HT-29 (cell line): ENCODE measurements at places on chromosomes 13 and 19.

DNA sequence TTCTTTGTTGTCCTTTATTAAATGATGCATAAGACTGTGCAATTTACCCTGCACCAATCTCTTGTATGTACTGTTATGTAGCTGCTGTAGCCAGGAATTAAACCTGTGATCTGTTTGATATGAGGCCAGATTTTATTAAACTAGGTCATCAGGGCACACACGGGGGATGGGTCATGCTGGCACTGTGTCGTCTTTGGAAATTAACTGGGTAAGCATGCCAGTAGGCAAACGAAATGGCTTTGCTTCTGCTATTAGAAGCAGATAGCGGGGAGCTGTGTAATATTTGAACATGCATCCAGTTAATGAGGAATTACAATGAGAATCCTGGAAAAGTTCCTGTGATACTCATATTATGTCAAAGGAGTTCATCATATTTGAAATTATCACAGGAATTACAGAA lies 23.5 kb downstream of the MTUS2 start:
- DNase-seq, result no peak

- no peak for DNase-seq
Measured at GRCh38 chr13:40271271-40271885, 395.1 kb downstream of the FOXO1 start.

DNA sequence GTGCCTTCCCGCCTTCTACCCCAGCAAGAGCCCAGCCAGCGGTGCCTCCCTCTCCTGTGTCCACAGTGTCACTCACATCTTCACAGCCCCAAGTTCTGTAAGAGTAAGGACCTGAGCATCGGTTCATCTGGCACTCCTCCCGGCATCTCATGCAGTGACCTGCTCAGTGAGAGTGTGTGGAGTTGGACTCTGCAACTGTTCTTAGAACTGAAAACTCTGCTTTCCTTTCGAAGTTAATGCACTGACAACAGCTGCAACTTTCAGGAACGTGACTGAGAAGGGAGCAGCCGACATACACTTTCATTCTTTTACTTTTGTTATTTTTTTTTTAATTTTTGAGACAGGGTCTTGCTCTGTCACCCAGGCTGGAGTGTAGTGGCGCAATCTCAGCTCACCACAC lies 41.2 kb downstream of the CEP89 start:
- no peak for DNase-seq

DNA sequence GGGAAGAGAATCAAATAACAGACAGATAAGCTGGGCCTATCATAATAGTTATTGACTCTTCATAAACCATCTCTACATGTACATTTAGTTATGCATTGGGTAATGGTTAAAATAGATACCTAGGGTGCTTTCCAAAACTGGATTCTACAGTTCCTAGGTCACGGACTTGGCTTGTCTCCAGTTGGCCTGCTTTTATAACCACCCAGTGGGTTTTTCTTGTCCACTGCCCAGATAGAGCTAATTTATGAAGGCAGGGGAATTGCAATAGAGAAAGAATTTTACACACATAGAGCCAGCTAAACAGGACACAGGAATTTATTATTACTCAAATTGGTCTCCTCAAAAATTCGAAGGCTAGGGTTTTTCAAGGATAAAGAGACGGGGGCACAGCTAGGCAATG lies 97.3 kb downstream of the FAM216B start:
- no peak for DNase-seq

GRCh38 chr19:11263726-11264125 lies 1.4 kb upstream of the DOCK6 start:
- DNase-seq, result no peak

GRCh38 chr13:34941436-34941834 lies 635 bp upstream of the NBEA start:
- DNase-seq, result no peak

DNA sequence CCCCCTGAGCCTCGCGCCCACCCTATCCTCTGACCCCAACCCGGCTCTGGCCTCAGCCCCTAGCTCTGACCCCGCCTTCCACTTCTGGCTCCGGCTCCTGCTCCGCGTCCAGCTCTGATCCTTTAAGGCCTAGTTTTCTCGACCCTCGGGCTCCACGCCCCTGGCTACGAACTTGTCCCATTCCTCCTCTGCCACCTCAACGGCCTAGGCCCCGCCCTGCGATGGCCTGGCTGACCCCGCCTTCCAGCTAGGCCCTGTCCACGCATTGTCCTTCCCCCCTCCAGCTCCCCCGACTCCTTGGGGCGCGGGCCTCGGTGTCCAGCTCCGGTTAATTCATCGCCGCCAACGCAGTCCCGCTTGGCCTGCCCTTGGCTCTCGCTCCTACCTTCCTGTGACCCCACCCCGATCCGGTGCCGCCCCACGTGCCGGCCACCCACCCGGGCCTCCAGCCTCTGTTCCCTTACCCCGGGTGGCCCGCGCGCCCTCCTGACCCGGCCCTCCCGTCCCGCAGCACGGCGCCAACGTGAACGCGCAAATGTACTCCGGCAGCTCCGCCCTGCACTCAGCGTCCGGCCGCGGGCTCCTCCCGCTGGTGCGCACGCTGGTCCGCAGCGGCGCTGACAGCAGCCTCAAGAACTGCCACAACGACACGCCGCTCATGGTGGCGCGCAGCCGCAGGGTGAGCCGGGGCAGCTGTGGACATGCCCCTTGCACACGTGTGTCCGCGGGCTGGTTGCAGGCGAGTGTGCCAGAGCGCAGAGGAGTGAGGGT lies 9.4 kb downstream of the BCL3 start:
- no peak for DNase-seq

DNA sequence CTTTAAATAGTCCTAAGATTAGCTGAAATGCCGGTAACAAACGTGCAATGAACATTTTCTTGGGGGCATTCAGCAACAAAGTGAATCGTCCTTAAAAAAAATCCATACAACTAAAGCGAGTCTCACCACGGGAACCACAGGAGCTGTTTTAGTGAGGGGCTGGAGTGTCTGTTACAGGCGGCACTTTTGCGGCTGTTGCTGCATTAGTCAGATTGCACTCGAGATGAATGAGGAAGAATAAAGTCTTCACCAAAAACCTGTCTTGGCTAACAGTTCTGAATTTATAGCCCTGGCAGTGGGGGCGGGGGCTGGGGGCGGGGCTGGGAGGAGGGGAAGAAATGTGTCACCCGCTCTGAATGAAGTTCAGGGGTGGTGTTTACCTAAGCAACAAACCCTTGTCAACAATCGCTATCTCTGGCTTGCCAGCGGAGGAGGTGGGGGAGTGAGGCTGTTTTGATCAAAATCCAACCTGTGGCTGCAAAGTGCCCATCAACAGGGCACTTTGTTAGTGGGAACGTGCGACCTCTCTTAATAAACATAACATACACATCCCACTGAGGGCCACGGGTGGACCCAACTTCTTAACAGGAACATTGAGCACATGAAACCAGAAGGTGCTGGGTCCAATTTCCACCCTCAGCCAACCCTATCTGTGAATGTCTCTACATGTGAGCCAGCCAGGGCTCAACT lies 44.5 kb downstream of the RFX2 start:
- peak; percentile 79 for DNase-seq

DNA sequence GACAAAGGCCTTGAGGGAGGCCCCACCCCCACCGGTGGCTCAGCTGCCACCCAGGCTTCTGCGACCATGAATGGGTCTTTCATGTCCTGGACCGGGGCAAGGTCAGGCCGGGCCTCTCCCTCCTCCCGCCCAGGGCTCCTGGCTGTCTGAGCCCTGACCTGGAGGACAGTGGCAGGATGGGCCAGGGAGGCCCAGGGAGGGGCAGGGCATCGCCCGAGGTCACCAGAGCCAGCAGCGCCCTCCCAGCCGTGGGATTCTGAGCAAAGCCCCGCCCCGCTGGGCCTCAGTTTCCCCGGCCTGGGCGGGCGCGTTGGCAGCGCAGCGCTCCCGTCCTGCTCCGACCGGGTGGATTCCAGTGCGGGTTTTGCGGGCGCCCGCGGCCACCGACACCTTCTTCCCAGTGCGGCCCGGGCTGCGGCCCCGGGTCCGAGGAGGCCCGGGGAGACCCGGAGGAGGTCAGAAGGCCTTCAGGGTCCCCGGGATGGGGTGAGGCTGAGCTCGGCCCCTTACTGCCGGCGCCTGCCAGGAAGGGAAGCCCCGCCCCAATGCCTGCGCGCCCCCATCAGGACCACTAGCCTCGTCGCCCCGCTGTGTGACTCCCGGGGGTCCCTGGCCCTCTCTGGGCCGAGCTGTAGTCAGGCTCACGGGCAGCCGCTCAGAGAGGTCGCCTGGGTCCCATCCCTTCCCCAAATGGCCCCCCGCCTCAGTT lies 24.6 kb upstream of the SEMA6B start:
- DNase-seq, result no peak

DNA sequence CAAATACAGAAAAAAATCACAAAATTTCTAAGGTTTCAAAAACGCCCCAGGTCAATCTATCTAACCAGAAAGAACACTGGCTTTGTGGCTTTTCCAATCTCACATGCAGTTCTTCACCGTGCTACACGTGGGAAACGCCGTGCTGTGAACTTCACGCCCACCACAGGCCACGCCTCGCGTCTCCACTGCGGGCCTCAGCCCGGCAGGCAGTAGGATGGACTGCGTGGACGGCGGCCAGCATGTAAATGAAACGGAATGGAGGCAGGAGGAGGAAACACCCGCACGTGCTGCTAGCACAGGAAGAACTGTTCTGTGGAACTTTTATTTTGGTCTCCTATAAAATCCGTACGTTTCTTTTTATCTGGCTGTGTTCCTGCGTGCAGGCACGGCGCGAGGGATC lies 23.8 kb downstream of the ZNF787 start:
- no peak for DNase-seq

DNA sequence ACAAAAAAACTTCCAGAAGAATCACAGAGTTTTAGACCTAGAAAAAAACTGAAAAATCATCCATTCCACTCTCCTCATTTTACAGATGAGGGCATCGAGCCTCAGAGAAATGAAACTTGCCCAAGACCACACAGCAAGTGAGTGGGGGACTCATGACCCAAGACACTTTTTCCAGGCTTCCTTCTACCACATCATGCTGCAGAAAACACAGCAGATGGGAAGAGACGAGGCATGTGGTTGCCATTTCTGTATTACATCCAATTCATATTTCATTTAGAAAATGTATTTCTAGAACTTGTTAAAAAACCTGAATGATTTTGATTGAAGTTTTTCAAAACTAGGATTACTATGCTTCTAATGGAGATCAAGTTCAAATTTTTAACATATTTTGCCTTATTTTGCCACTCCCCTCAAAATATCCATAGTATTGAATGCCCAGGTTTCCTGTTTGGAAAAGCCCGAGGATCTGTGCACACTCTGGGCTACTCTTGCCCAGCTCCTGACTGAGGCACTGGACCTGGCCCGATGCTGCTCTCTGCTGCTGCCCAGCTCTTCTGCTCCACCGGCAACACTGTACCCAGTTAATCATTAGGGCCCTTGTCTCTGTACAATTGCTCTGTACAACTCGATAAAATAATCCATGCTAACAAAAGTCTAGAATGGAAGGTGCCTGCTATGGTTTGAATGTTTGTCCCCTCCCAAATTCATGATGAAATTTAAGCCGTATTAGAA lies 157.4 kb downstream of the EFNB2 start:
- no peak for DNase-seq

DNA sequence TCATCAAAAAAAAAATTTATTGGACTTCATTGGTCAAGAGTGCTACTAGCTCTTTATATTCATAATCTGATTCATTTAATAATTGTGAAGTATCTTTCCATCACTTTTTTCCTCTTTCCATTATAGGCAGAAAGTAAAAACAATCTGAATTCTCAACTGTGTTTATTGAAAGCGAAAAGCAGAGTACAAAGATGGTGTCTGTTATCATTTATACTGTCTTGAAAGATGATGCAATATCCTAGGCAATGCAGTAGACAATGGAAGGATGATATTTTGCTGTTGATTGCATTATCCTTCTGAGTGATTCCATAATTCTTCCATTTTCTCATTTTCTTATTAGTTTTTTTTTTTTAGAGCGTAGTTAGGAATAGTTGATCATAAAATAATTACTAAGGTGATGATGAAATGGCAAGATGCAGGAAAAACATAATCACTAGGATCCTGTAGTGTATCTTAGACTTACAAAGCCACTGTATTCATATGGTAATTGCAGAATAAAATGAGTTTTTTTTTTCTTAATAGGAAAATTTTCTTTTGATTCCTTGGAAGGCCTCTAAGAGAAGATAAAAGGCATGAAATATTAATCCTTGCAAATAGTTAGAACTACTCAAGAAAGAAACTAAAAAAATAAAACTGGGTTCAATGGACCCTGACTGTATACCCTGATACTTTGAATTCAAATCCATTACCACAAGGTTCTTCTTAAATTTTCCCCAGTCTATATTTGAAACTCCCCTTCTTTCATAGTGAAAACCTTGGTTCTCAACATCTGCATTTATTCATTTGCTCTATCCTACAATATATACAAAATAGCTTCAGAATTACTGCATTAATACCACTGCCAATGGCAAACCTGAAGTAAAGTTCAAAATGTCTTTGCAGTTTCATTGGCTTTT lies 11.6 kb downstream of the URI1 start:
- DNase-seq, result no peak

GRCh38 chr19:46211201-46211881 lies 18.2 kb upstream of the IGFL1 start:
- DNase-seq, result peak; percentile 89

- no peak for DNase-seq
Measured at GRCh38 chr13:45082964-45083363, 37.3 kb upstream of the GTF2F2 start.

- DNase-seq, result peak; percentile 44
Measured at GRCh38 chr19:46428239-46429135, at the start of gene PNMA8C. TSS of gene PNMA8C (minus strand) at chr19:46428936. CDS start at chr19:46428359, 577 bp downstream.

- no peak for DNase-seq
Measured at GRCh38 chr13:86357106-86357505, 557.9 kb upstream of the SLITRK6 start.

DNA sequence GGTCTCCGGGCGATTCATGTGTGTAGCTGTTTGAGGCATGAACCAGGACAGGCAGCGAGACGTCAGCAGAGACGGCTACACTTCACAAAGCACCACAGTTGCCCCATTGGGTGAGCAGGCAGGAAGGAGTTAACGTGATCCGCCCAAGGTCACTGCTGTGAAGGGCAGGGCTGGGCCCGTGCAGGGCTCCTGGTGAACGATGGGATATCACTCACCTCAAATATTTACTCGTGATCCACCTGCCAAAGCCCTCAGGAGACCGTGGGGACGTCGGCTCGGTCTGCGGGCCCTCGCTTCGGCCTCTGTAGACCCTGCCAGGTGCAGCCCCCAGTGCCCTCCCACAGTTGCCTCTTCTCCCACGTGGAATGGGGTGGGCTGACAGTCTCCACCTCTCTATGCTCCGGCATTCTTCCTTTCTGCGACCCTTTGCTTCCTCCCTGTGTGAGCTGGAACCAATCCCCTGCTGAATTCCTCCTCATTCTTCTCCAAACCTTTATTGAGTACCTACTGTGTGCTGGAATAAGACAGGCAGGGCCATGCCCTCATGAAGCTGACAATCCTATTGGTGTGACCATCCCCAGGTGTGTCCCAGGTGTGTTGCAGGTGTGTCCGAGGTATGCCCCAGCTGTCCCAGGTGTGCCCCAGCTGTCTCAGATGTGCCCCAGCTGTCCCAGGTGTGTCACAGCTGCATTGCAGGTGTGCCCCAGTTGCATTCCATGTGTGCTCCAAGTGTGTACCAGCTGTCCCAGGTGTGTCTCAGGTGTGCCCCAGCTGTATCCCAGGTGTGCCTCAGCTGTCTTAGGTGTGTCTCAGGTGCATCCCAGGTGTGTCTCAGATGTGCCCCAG lies 2.0 kb upstream of the GRK1 start:
- DNase-seq, result no peak
